ENCODE measurements at places on chromosomes 2 and 18.

GRCh38 chr2:237868631-237869342, 9.4 kb downstream of the RAMP1 start:
- DNase-seq: no peak

DNA sequence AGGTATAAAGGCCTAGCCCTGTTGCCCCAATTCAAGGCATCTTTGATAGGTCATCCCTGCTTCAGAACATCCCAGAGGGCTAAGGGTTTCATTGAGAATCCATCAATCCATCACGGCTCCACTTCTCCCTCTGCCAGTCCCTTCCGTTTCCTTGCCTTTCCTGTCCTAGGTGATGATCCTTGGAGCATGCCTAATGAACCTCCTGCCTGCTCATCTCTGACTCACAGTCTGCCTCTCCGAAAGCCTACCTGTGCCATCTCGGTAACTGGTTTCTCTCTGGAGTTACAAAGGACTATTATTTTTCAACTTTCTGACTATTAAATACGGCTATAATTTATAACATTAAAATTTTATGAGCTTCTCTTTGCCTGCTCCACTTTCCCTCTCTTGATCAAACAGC, 36.7 kb upstream of the OSBPL6 start:
- DNase-seq: no peak

DNA sequence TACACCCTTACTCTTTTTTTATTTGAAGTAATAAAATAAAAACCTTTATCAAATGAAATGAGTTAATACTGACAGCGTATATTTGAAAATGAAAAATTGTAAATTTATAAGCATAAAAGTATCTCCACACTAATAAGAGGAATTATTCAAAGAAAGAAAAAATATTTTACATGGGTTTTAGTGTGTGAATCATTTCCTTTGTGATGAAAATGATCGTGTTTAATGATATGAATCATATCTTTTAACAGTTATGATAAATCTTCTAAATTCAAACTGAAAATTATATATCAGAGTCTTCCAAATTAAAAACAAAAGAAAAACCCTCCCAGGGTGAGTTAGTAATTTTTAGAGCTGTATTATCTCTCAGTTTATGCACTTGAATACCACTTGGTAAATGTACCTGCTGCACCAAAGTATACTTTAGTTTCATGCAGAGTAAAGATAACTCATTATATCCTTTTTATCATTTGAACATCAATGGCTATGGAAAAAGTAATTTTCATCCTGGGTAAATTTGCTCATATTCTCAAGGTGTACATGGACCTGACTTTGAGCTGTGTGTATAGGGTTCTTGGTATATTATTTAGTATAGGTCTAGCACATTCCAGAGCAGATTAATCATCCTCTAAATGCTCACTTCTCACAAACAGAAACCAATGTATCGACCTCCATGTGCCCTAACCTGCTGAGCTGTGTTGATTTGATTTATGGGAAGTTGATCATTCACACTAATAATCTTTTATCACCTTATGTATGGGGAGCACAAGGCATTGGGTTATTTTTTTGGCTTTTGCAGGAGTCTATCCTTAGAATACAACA, 98.7 kb upstream of the VWC2L start:
- DNase-seq: no peak

- DNase-seq: no peak
Observed at GRCh38 chr2:36455788-36456187, 100.2 kb downstream of the CRIM1 start.
